Psoas muscle (tissue), 8 donors: ENCODE measurements at places on chromosomes 7 and 10. TPM values are rescaled to one million over a fixed set of nuclear protein-coding genes. Genes with fewer than 3 reads are reported as not detected.

- DNase-seq = no peak
Measured at GRCh38 chr7:115728518-115728917, 302.0 kb downstream of the TFEC start.

- DNase-seq = no peak
Measured at GRCh38 chr7:50284296-50284695, 20.2 kb upstream of the IKZF1 start.

GRCh38 chr10:33441561-33441960 is 107.1 kb upstream of the NRP1 start:
- DNase-seq = no peak

DNA sequence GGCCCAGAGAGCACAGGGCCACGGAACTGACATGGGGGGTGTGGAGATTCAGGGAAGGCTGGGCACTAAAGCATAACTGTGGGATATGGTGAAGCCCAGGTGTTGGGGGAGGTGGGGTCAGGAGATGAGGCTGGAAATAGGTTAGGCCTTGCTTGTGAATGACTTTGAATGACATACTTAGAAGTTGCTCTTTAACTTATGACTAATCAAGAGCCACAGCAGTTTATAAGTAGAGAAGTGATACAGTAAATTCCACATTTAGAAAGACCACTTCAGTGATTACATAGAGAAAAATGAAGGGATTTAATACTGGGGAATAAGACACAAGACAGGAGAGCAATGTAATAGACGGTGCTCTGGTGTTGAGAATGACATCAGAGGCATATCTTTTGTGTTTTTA is 120.8 kb upstream of the SEC61G start:
- no peak for DNase-seq

DNA sequence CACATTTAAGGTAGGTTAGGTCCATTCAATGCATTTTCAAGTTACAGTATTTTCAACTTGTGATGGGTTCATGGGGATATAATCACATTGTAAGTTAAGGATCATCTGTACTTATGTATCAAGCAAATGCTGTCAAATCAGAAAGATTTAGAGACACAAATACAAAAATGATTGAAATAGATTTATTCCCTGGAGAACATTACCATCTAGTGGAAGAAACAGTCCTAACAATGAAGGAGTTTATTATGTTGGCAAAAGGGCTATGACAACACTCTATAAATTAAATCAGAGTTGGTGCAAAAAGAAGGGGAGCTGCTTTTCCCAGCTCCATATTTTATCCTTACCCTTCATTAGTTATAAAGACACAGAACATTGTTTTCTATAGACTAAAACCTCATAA is 69.0 kb downstream of the PRSS58 start:
- DNase-seq = no peak

DNA sequence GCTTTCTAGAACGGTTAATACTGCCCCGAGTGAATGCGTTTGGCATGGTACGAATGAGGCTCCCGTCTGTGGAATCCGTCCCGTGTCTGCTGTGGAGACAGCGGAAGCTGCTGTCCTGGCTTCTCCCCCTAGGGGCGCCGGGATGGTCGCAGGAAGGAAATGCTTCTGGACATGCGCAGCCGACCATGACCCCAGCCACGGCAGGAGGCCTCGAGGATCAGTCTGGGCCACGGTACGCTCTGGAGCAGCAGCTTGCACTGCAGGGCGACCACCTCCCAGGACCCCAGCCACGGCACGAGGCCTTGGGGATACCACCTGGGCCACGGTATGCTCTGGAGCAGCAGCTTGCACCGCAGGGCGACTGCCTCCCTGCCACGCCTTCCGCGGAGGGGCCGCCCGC is 107.9 kb downstream of the CYTH3 start:
- no peak for DNase-seq

- DNase-seq = no peak
Measured at GRCh38 chr10:23196915-23197314, 4.8 kb downstream of the PTF1A start.

GRCh38 chr10:25383686-25384085 is 208.9 kb downstream of the GPR158 start:
- DNase-seq = no peak

GRCh38 chr7:69363136-69363535 is 235.1 kb upstream of the AUTS2 start:
- no peak for DNase-seq

DNA sequence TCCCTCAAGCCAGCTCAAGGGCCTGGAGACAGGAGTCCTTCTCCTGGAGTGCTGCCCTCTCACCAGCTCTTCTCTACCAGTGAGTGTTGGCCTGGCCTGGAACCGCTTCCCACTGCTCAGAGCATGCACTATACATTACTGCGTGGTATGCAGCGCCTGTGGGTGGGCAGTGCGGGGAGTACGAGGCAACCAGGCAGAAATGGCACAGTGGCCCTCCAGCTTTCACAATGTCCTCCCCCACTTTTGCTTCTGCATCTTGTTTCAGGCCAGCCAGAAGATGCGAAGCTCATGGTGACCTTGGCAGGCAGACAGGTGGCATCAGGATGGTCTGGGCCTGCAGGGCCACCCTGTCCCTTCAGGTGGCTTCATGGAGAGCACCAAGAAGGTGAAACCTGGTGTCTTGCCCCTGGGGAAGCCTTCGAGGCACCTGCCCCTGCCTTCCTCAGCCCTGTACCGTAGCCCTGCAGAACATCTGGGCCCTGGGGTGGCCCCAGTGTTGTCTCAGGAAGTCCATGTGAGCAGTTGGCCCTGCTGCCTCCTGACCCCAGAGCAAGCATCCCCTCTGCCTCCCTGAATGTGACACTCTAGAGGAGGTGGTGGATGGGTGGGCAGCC is 35.8 kb downstream of the RASGEF1A start:
- no peak for DNase-seq

DNA sequence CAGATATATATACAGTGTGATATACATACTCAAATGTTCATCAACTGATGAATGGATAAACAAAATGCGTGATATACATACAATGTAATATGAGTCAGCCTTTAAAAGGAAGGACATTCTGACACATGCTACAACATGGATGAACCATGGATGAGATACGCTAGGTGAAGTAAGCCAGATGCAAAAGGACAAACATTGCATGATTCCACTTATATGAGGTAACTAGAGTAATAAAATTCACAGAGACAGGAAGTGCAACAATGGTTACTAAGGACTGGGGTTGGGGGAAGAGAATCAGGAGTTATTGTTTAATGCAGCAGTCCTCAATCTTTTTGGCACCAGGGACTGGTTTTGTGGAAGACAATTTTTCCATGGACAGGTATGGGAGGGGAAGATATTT is 47.3 kb upstream of the PIK3AP1 start:
- no peak for DNase-seq

The SPACDR gene
- total RNA-seq = not detected

The CCDC3 gene
- total RNA-seq = 4.7 TPM

The CYP3A4 gene
- 3.2 TPM for total RNA-seq

The GSDME gene
- 18.0 TPM for total RNA-seq
